ENCODE measurements at places on chromosomes 6 and 20. TPM values are rescaled to one million over a fixed set of nuclear protein-coding genes. Genes with fewer than 3 reads are reported as not detected.

The ACTL10 gene
- total RNA-seq = 1.5 TPM

The DAAM2 gene
- total RNA-seq = 3.1 TPM

The FAM217A gene
- not detected for total RNA-seq

The SSTR4 gene
- total RNA-seq = not detected

- DNase-seq = no peak
These were observed 31.8 kb upstream of the RSPO4 start for GRCh38 chr20:1033751-1034414.

GRCh38 chr20:17491041-17491440 is 40.1 kb downstream of the BFSP1 start:
- no peak for DNase-seq

DNA sequence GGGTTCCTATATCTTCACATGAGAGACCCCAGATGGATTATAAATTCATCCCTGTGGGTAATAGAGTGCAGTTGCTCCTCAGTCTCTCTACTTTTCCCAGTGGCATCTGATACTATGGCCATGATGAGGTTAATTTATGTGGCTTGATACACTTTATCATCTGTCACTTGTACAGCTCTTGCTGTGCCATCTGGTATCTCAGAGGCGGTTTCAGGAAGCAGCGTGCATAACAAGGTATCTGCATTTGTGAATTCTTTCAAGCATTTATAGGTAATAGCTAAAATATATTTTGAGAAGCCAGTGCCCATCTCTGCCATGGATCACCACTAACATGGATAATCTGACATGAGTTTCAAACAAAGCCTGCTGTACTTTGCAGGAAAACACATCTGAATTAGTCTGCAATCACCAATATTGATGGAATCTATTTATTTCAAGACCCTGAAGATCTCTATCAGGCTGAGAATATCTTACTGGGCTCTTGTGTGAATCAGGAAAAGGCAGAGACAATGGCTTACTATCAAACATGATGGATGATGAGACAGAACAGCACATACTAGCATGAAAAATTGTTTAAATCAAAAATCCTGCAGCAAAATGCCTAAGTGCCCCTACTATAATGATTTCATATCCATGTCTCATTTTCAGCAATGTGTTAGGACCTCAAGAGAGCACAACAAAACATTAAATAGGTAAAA is 548.7 kb upstream of the MAP3K7 start:
- no peak for DNase-seq

DNA sequence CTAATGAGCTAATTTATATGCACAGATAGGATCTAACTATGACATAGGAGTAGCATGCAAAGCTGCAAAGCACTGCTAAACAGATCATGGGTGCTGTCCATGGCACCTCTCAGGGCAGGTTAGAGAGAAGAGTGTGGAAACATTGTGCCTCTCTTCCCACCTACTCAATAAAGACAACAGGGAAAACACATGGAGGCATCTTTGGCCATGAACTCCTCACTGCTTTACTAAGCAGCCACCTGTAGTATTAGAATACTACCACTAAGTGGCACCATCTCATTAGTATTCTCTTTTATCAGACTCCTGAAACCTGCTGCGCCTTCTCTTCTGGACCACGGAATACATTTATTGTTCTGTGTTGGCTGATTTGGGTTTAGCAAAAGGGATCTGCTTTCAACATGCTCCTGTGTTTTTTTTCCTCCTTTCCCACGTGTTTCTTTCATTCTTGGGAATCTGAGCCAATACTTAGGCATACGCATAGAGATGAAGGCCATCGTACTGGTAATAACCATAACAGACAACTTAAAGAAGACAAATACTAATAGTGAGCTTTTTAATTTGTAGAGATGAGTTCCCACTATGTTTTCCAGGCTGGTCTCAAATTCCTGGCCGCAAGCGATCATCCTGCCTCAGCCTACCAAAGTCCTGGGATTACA is 9.4 kb upstream of the HDDC2 start:
- no peak for DNase-seq

DNA sequence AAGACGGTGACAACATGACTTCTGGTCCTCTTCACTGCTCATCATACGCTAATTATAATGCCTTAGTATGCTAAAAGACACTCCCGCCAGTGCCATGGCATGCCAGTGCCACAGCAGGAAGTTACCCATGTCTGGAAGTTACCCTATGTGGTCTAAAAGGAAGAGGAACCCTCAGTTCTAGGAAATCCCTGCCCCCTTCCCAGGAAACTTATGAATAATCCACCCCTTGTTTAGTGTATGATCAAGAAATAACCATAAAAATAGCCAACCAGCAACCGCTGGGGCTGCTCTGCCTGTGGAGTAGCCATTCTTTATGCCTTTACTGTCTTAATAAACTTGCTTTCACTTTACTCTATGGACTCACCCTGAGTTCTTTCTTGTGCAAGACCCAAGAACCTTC is 15.8 kb upstream of the SERPINB9 start:
- no peak for DNase-seq

- no peak for DNase-seq
These were observed 87.5 kb upstream of the HDAC2 start for GRCh38 chr6:114058435-114058834.

DNA sequence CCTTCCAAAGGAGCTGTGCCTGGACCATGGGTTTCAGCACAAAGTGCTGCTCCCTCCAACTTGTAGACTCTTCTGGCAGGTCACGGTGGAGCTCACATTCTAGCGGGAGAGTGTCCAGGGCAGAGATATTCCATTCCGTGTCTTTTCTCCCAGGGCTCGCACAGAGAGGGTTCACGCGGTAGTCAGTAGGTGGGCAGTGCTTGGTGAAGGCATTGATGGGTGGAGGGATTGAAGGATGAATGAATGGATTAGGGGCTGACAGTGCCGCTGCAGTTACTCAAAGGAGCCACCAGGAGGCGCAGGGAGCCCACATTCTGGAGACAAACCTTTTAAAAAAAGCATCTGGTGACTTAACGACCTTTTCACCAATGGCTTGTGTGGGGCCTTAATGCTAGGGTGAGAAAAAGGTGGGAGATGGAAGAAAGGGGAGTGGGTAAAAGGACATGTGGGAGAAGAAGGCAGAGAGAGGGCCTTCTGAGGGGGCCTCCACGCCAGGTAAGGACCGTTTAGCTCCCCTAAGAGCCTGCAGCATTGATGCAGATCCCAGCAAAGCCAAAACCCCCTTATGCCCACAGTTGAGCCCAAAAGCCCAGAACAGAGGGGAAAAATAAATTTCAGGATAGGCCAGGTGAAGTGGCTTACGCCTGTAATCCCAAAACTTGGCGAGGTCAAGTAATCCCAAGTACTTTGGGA is 17.5 kb upstream of the FAM110A start:
- peak; percentile 76 for DNase-seq

DNA sequence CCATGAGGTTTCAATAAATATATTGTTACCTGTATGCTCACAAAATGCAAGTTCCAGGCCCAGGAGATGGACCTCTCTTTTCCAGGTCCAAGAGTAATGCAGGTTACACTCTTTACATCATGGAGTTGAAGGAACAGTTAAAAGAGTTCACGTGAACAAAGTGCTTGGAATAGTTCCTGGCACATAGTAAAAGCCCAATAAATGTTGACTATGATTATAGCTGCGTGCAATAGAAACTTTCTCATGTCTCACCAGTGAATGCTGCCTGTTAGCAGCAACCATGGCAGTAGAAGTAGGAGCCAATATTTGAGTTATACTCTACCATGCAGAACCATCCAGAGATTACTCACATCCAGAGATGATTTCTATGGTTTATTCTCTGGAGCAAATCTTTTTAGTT is 707.5 kb downstream of the DHX35 start:
- DNase-seq = no peak

DNA sequence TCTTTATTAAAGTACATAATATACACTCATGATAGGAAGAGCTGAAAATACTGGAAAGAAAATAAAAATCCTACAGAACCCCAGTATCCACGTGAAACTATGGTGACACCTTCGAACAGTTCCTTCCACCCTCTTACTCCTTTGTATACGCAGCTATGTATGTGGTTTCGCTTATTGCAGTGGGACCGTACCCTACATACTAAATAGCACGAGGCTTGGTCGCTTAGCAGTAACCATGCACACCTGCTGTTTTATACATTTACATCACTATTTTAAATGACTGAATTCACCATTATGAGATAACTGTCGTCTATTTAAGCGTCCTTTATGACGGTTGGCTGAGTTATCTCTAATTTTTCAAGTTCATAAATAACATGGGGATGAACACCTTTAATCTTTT is 400.1 kb downstream of the CDH4 start:
- DNase-seq = no peak

- DNase-seq = no peak
These were observed 4.8 kb upstream of the NHSL1 start for GRCh38 chr6:138503881-138504680.

DNA sequence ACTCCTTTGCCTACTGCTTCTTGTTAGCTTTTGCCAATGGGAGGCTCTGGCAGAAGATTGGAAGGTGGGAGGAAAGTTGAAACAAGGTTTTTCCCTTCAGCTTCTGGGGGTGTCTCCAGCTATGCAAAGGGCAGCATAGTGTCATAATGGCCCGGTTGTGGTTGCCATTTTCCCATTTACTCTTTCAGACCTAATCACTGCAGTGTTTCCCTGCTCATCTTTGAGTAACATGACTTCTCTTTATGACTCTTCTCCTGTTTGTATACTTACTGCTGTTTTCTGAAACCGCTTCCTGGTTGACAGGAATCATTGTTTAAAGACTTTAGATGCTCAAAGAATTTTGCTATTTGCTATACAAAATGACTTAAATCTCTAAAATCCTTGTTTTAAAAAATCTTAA is 19.9 kb downstream of the NRN1 start:
- DNase-seq = no peak

- DNase-seq = no peak
These were observed 9.0 kb downstream of the DYNLT1 start for GRCh38 chr6:158635427-158636073.

DNA sequence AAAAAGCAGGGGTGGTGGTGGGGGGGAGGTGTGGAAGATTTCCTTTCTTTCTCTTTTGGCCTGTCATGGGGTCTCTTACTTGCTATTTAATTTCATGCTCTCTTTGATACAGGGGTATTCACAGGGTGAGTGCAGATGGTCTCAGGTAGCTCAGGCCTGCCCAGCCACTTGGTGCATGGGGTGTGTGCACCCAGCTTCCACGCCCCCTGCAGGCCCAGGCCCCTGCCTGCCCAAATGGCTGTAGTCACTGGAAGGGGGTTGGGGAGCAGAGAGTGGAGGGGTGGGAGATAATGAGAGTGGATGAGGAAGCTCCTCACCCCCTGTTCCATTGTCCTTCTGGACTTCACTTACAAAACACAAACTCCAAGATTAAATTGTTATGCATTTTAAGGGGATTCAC is 133.6 kb upstream of the SGK1 start:
- peak; percentile 38 for DNase-seq

DNA sequence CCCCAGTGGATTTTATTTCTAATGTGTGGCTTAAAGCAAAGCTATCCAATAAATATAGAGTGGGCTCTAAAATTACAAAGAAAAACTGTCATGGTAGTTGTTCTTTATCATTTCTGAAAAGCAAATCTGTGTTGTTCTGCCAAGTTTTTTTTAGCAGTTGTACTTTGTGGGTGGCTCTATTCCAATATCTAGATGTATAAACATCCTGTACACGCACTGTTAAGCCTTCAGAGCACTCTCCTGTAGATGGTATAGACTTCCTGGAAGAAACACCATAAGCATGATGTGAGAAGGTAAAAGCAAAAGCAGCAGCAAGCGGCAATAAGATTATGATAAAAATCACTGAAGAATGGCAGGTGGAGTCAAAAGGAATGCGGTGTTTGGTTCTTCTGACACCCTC is 21.5 kb upstream of the TMEM30A start:
- no peak for DNase-seq

- DNase-seq = no peak
These were observed 46.4 kb downstream of the UTRN start for GRCh38 chr6:144331491-144331969.

GRCh38 chr20:17666481-17666880 is 15.6 kb downstream of the RRBP1 start:
- DNase-seq = no peak

- DNase-seq = peak; percentile 52
These were observed 672 bp downstream of the PREX1 start for GRCh38 chr20:48826883-48827771.

- DNase-seq = no peak
These were observed 28.8 kb upstream of the NHSL1 start for GRCh38 chr6:138528137-138528536.
